Choroid plexus epithelial cell (primary cell): ENCODE measurements at places on chromosomes 2 and 18.

GRCh38 chr18:63286926-63287325, 32.6 kb downstream of the BCL2 start:
- DNase-seq, result no peak

DNA sequence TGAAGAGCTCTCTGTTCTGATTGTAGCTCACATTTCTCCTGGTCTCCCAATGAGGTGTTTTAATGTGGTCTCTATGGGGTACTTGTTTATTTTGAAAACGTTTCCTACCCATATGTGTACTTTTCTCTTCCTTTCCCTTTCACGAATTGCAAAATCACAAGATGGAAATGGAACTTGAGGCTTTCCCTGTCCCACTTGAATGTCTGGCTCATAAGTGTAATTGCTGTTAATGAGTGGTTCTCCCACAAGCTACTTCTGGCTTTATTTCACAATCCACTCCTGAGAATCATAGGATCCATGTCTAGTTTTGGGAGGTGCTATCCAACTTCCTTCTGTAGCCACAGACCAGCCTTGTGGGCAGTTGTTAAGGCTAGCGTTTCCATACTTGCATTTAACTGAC, 81.1 kb upstream of the CAVIN2 start:
- peak; percentile 82 for DNase-seq

DNA sequence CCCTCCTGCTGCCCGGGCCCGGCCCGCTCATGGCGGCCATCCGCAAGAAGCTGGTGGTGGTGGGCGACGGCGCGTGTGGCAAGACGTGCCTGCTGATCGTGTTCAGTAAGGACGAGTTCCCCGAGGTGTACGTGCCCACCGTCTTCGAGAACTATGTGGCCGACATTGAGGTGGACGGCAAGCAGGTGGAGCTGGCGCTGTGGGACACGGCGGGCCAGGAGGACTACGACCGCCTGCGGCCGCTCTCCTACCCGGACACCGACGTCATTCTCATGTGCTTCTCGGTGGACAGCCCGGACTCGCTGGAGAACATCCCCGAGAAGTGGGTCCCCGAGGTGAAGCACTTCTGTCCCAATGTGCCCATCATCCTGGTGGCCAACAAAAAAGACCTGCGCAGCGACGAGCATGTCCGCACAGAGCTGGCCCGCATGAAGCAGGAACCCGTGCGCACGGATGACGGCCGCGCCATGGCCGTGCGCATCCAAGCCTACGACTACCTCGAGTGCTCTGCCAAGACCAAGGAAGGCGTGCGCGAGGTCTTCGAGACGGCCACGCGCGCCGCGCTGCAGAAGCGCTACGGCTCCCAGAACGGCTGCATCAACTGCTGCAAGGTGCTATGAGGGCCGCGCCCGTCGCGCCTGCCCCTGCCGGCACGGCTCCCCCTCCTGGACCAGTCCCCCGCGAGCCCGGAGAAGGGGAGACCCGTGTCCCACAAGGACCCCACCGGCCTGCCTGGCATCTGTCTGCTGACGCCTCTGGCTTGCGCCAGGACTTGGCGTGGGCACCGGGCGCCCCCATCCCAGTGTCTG, 767 bp downstream of the RHOB start:
- DNase-seq, result peak; percentile 66

DNA sequence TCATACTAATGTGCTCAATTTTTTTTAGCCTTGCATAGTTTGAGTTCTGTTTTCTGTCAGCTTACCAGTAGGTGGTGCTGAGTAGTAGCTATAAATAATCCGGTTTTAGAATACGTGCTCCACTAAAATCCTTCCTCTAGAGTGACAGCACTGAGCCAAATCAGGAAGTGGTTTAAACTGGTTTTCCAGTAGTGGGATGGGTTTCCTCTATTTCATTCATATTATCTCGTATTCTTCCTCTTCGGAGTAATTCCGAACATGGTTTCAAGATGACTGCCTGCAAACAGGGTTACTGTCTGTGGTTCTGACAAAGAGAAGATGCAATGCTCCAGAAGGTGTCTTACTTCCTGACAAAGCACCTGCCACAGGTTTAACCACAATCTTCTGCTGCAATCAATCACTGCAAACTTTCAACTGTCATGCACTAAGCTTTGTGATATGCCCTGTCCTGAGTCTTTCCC, 496.9 kb upstream of the VRK2 start:
- peak; percentile 53 for DNase-seq

DNA sequence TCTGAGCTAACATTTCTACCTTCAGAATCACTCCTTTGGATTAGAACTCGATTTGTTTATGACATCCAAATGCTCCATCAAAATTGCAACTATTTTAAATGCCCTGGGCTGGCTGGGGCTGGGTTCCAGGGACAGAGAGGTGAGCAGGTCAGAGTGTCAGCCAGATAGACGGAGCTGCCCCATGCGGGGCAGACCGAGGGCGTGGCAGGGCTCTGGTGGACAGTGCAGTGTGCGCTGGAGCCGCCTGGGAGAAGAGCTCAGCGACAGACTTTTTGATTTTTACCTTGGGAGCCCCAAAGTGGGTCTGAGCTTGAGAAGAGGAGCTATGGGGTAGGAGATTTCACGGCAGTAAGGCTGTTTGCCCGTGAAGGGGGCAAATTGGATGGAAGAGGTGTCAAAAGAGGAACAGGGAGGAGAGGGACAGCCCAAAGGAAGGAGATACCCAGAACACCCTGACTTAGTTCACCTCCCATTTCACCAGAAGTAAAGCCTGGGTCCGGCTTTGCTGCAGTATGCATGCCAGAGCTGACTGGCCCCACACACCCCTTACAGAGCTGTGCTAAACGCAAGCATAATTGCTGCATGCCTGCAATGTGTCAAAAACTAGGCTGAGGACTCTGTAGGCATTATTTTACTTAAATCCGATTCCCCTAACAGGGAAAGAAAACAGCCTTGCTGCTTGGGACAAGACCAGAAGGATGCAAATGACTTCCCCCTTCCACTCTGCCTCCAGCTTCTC, 33.7 kb downstream of the EN1 start:
- DNase-seq, result no peak

GRCh38 chr18:50158866-50159653, 35.9 kb downstream of the MYO5B start:
- no peak for DNase-seq

DNA sequence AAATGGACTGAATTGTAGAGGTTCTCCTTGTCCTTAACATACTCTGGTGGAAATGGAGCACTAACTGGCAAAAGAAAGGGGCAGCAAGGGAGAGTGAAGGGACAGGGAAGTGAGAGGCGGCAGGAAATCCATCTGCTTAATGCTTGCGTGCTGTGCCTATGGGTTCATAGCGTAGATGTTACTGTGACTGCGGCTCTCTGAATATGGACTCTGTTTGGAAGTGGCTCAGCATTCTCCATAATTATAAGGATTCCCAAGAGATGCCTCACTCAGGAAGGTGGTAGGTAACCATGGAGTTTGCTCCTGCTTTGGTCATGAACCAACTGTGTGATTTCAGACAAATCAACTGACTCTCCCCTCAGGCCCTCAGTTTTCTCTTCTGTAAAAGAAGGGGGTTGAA, 50.0 kb downstream of the MYO3B start:
- DNase-seq, result no peak

GRCh38 chr18:26662996-26663395, 114.6 kb upstream of the KCTD1 start:
- DNase-seq, result no peak

DNA sequence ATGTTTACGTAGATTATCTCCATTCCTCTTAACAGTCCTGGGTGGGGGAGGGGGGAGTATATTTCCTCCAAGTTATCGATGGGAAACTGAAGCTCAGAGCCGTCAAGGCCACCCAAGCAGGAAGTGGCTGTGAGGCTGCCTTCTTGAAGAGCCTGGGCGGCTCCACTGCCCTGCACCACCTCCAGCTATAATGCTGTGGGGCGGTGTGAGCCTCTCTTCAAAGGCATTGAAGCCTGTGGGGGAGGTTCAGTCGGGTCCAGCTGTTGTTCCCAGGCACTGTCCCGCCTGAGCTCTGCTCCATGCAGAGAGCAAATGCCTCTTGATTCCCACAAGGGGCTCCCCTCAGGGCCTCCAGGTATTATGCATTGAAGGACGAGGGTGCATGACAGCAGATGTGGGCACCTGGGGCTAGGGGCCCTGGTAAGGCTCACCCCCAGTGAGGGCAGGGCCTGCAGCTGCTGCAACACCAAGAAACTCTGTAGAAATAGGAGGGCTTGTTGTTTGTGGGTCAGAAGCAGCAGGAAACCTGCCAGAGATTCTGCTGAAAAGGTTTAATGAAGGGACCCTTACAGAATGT, 29.5 kb upstream of the LAPTM4A start:
- DNase-seq, result no peak

DNA sequence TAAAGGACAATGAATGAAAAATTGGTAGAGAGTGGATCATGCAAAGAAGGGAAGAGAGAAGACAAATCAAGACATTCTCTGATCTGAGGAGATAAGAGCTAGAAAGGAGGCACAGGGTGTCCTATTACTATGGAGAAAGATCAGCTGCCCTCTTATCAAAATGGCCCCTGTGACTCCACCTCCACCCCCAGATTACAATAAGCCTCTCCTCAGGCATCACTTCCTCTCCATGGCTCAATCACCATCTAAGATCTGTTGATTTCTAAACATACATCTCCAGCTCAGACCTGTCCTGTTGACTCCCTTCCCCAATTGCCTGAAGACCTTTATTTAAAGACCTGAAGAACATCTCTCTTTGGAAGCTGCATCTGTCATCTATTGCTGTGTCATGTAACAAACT, 43.2 kb downstream of the SP100 start:
- no peak for DNase-seq

DNA sequence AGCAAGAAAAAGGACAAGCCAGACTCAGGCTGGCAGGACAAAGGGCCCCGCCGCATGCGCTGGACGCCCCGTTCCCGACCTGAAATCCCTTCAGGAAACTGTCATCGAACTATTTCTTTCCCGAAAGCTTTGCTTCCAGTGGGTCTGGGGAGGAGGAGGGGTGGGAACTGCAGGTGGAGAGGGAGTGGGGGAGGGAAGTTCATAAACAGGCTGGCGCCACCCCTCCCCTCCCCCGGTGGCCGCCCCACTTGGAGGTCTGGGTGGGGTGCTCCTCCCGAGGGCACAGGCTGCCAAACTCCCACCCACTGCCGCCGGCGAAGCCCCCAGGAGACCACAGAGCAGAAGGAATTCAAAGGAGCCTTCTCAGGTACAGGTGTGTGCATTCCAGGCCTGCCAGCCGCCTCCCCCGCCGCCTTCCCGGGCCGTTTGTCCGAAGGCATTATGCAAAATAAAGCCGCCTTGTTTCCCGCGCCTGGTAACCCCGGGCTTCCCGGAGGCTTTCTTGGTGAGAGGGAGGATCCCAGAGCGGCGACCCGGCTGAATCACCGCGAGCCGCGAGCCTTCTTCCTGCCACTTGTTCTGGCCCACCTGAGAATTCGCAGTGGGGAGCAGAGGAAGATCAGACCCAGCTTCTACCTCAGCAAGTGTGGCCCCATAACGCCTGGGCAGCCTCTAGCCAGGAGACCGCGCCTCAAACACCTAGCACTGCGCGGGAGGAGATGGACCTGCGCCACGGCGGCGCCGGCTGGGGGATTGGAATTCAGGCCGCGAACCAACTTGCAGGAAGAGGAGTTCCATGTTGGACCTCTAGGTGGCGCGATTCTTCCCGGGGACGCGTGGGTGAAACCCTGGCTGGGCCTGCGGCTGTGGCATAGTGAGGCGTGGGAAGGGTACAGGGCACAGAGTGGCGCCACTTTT, 101.9 kb downstream of the FOXI3 start:
- peak; percentile 23 for DNase-seq

DNA sequence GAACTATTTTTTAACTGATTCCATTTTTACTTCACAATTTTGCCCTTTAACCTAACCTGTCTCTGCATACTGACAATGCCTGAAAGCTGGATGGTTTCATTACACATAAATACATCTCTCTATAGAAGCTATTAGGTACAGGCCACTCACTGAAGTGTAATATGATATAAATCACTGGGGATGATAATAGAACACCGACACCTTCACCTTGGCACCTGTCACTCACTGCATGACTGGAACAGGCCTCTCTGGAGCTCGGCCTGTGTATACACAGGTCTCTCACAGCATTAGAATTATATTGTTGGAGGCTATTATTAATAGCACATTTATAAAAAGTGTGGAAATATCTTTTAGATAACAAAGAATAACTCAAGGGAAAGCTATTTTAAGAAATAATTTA, 138.2 kb downstream of the TMEM131 start:
- no peak for DNase-seq

- DNase-seq, result no peak
These were observed 2.1 kb upstream of the LANCL1 start for GRCh38 chr2:210478661-210479060.

- DNase-seq, result no peak
These were observed 100.6 kb downstream of the BABAM2 start for GRCh38 chr2:27991146-27991545.

- DNase-seq, result no peak
These were observed 20.4 kb upstream of the TDRD15 start for GRCh38 chr2:21103274-21103891.

- DNase-seq, result peak; percentile 44
These were observed 59.6 kb downstream of the GATA6 start for GRCh38 chr18:22228976-22229375.

GRCh38 chr18:5710676-5711075, 166.9 kb upstream of the EPB41L3 start:
- no peak for DNase-seq

- no peak for DNase-seq
These were observed 29.2 kb upstream of the STK17B start for GRCh38 chr2:196200557-196200956.

GRCh38 chr2:197308585-197308984, 2.0 kb downstream of the ANKRD44 start:
- DNase-seq, result no peak

GRCh38 chr2:112092286-112093041, 37.4 kb downstream of the TMEM87B start:
- DNase-seq, result peak; percentile 77

GRCh38 chr2:73202156-73203054, at the start of gene NOTO:
NOTO (plus strand) TSS chr2:73202574; CDS start chr2:73202667, 93 bp downstream.
- no peak for DNase-seq

DNA sequence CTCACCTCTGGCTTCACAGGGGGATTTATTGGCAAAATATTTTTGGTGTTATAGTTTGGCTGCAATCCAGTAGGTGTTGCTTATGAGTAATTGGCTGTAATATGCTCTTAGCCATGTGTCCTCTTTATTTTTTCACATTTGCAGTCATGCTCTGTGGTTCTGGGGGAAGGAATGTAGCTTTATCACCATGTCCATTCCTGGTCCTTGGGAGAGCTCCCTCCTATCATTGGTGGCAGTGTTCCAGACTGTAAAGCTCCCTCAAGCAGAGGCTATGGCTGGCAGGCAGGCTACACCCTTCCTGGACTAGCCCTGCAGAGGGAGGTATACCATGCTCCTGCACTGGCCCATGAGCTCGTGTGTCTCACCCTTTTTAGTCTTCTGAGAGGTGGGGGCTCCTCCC, 120.0 kb upstream of the FSIP2 start:
- DNase-seq, result peak; percentile 21
